ENCODE measurements at places on chromosomes 2 and 18.

- no peak for DNase-seq
These were observed 128.6 kb downstream of the SMAD2 start for GRCh38 chr18:47801817-47802216.

GRCh38 chr2:43776324-43776723 is 2.5 kb downstream of the DYNC2LI1 start:
- DNase-seq: no peak

- no peak for DNase-seq
These were observed 25.4 kb downstream of the SOCS6 start for GRCh38 chr18:70314151-70314782.

- DNase-seq: peak; percentile 35
These were observed 219.4 kb downstream of the MREG start for GRCh38 chr2:215793747-215794595.

DNA sequence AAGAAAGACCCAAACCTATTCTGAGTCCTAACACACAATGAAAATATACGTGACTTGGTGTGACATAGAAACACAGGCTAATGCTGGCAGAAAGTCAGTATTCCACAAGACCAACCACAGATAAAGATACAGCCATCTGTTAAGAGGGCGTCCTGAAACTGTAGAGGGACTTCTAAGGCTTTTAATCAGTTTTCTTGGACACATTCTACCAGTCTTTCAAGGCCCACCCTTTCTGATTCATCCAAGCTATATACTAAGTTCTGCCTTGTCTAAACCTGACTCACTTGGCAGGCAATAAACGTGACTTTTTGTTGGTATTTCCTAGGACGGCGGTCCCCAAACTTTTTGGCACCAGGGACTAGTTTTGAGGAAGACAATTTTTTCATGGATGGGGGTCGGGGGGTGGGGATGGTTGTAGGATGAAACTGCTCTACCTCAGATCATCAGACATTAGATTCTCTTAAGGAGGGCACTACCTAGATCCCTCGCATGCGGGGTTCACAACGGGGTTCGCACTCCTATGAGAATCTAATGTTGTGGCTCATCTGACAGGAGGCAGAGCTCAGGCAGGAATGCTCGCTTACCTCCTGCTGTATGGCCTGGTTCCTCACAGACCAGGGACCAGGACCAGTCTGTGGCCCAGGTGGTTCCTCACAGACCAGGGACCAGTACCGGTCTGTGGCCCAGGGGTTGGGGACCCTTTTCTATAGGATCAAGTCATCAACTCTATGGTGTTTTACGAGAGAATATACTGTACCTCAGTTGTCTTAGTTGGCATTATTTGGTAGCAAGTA is 61.4 kb downstream of the SP3 start:
- no peak for DNase-seq

DNA sequence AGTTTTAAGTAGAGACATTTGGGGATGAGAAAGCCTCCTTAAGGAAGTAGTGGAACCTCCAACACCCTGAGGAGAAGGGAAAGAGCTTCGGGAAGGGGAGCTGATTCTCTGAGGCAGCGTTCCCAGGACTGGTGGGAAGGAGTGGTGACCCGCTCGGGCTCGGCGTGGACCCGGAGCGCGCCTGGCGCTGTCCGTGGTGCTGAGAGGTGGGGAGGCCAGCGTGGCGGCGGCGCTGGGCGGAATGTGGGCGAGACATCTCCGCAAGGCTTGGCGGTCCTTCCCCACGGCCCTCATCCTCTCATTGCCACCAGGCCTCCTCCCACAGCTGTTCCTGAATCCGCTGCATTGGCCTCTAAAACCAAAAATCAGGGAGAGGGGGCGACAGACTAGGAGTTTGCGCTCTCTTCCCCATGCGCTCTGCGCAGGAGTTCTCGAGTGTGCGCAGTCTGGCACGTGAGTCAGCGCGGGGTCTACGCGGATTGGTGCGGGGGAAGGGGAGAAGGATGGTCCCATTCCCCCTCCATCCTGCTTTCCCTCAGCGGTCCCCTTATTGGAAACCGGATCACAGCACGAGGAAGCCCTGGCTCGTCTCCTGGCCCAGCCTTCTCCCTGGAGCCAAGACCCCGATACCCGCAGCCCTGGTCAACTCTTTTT is 857 bp downstream of the RESP18 start:
- no peak for DNase-seq

- DNase-seq: no peak
These were observed 189.8 kb downstream of the SH3BP4 start for GRCh38 chr2:235141411-235142128.

DNA sequence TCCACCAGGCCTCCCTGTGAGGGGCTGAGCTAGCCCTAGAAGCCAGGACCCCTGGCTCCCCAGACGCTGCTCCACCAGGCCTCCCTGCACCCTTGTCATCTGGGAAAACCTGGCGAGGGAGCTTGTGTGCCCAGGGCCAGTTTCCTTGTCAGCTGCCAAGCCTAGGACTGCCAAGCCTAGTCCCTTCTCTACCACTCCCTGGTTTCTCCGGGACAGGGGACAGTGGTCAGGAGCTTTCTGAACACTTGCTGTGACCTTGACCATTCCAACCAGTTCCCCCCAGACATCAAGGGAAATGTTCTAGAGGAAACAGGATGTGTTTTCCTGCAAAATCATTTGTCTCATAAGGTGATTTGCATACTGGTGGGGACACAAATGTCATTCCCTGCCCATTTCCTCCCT is 41.3 kb upstream of the MRPL33 start:
- no peak for DNase-seq

DNA sequence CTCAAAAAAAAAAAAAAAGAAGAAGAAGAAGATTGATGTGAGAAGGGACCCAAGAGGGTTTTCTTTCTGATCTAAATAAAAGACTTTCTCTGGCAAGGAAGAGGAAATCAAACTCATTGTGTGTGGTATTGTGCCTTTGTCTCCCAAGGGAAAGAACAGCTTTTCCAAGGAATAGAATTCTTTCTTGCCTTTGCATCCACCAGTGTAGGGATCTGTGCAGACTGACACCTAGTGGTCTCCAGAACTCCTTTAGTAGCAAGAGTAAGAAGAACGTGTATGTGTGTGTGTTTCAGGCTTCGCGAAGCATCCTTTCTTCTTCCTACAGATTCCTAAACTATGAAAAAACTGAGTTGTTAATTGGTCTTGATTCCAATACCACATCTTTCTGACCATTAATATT is 33.5 kb upstream of the CRIM1 start:
- no peak for DNase-seq

Data from keratinocyte (primary cell).